NCI-H1930 (cell line): ENCODE measurements at places on chromosomes 1 and 21.

DNA sequence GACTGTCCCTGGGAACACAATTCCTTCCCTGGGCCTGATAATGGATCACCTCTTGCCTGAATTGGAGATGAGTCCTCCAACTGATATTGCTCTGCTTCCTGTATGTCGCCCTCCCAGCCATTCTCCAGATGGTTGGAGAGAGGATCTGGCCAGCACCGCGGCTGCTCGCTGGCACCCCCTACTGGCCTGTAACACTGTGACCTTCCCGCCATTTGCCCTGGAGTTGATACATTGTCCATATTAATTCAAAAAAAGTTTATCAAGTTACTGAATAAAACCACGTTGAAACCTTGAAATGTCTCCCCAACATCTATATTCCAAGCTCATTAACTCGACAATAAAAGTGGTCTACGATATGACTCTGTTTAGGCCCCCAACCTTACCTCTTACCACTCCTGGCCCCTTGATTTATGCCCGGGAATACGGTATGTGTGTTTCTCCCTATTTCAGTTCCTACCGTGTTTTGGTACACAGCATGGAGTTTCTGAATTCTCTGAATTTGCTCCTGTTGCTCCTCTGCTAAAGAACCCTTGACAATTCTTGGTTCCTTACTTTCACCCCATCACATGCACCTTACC is 241.8 kb upstream of the KIAA0040 start:
- no peak for DNase-seq

DNA sequence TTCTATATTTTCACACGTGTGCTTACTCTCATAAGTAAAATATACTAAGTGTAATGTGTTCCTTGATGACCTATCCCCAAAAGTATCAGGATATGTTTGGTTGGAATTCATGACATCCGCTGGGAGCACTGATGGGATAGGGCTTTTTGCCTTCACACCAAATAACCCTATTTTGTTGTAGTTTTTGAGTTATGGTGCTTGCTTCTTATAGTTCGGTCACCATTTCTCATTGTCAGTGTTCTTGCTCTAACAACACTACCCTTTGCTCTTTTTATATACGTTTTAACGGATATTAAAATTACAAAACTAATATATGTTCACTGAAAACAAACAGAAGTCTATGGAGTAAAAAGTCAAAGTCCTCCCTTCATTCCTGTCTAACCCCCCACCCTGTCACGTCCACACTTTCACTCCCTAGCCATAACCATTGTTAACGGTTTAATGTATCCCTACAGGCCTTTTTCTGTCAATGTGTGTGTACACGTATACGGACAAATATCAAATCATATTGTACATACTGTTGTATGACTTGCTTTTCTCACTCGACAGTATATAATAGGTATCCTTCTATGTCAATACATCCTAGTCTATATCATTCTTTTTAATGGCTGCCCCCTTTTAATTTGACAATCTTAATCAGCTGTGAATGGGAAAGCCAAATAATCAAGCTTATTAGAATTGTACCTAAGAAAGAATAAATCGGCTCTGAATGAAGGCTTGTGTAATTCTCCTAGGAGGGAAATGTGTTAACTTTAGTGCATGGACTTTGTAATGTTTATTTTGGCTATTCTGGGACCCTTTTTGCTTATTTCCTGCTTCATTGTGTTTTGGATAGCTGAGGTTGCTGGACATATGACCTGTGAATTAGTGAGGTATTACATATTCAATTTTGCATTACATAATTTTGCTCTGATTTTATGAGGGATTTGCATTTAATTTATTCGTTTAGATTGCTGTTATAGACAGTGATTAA is 3.5 kb upstream of the RNF220 start:
- DNase-seq: no peak

GRCh38 chr21:30209601-30210000 is 6.3 kb downstream of the CLDN8 start:
- DNase-seq: no peak

DNA sequence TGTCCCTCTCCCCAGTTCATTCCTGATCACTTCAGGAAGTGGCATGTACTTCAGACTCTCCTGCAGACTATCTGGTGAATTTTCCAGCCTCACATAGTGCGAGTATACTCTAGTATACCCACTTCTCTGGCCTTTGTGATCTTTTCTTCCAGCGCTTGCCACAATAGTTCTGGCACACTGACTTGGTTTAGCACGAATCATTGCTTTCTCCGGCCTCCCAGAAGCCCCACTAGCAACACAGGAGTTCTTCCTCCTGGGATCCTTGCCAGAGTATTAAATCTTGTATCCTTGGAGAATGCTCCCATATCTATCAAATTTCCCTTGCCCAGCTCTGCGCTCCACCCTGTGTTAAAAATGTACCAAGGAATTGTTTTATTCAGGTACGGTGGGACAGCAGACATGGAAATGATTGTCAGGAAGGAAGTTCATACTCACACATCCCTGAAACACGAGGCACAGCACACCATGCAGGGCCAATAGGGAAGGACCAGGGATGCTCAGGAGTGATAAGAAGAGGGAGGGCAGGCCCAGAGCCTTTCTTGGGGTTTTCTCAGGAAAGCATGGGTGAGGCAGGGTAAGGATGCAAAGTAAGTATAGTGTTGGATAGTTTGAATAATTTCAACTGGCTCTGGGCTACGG is 136.7 kb downstream of the ADSS2 start:
- DNase-seq: no peak
